ENCODE measurements at places on chromosomes 1 and 21.
A peak's percentile ranks its signal among the peaks of the same experiment; 100 is the strongest.

DNA sequence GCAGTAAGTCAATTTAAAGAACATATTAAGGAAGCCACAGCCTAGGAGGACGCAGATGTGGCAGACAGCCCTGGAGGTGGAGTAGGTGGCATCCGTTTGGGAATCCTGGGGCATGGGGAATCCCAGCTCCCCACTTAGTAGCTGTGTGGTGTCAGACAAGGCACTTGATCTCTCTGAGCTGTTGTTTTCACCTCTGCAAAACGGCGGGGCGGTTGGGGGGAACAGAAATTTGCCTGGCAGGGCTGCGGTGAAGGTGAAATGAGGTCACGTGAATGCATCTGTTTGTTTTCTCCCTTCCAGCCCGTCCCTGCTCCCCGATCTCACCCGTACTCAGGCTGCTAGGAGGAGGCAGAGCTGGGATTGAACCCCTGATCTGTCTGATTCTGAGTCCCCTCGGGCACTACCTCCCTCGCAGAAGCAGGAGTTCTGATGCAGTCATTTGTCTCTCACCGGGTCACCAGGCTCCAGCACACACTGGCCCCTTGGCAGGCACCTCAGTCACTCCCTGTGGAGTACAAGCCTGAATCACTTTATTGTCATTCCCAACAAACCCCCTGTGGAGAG, 2.2 kb upstream of the LAPTM5 start:
- DNase-seq = no peak

- no peak for DNase-seq
Observed at GRCh38 chr1:99180343-99180808, 83.9 kb upstream of the PLPPR4 start.

- no peak for DNase-seq
Observed at GRCh38 chr1:213564215-213564659, 423.5 kb upstream of the PROX1 start.

DNA sequence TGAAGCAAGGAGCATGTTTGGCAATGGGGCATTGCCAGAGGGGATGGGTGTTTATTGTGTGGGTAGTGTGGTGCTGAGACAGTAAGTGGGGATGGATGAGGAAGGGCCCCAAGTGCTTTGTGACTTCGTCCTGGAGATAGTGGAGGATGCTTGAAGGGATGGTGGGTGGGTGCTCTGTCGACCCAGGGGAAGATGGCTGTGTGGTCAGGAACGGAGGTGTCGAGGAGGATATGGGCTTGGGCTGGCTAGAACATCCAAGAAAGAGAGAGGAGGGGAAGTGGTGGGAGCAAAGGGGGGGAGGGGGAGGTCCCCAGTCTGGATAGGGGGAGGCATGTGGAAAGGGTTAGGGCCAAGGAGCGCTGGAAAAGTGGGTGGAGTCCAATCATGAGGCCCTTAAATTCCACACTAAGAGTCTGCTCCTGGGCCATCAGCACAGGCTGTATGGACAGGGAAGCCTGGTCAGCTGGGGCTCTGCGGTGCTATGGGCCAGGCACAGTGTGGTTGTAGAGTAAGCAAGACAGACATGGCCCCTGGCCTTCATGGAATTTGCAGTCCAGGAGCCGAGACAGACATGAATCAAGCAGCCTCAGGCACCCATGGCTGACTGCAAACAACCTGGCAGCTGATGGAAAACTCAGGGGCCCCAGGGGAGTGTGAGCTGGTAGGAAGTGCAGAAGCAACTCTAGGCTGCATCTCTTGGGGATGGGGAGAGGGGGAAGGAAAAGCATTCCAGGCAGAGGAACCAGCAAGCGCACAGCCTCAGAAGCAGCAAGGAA, 36.3 kb downstream of the EDN2 start:
- DNase-seq = no peak

GRCh38 chr21:29433366-29434059, 134.8 kb downstream of the BACH1 start:
- DNase-seq = no peak

- DNase-seq = no peak
Observed at GRCh38 chr1:247114351-247115140, 10.4 kb upstream of the ZNF669 start.

- peak; percentile 60 for DNase-seq
Observed at GRCh38 chr1:116415699-116416533, 42.9 kb downstream of the ATP1A1 start.

DNA sequence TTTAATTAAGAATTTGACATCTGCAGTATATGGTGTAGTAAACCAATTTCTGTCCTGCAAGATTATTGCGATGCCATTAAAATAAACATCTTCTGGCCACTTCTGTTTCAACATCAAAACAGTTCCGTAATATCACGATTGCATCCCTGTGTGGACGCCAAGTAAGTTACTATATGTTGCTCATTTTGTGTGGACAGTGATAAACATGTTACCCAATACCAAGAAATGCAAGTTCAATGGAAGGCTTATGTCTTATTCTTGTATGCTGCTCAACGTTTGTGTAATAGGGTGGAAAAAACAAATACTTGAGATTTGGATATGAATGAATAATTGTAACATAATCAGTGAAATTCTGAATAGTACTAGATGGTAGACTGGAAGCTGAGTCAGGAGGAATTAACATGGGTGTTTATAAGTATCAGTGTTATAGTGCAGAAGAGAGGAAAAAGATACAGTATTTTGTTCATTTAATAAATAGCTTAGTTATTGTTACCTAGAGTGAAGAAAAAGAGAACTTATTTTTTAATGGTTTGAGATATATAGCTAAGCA, 15.2 kb downstream of the TTC3 start:
- DNase-seq = no peak

DNA sequence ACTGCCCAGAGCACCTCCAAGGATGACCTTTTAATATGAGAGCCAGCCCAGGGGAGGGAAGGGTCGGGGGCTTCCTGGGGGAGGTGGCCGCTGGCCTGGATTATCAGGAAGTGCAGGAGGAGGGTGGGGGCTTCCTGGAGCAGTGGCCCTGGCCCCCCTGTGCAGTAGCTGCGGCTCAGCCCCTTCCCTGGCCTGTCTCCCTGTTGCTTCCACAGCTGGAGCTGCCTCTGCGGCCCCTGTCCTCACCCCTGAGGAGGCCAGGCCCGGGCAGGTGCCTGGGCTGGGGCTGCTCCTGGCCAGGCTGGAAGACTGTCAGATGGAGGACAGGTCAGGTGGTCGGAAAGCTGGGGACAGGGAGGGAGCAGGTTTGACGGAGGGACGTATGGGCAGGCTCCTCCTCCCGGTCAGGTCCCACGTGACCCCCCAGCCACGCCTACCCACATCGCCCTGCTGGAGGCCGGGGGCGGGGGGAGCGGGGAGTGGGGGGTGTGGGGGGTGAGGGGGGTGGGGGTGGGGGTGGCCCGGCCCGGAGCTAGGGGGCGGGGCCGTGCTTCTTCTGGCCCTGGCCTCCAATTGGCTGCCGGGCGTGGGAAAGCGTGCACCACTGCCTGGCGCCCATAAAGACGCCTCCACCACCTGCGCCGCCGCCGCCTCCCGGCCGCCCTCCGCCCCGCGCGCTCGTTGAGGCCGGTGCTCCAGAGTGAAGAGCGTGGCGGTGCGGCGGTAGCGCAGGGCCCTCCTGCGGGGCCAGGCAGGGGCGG, 10.2 kb upstream of the TNFRSF14 start:
- DNase-seq = peak; percentile 95

GRCh38 chr21:44043613-44044012, 31.5 kb downstream of the TRAPPC10 start:
- DNase-seq = no peak

DNA sequence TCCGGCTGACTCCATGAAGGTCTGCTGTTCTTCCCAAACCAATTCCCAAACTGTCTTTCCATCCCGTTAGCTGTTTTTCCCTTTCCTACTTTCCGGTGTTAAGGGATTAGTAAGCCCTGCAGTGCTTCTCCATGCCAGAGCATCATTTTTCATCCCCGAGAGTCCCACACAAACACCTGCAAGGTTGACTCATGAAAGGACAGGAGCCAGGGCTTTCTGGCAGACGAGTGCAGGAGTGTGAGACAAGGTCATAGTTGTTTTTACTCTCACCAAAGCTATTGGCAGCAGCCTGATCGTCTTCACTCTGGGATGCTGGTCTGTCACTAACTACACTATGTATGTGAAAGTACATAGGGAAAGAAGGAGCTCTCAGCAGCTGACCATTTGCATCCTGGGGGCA, 10.2 kb upstream of the BECN2 start:
- no peak for DNase-seq

DNA sequence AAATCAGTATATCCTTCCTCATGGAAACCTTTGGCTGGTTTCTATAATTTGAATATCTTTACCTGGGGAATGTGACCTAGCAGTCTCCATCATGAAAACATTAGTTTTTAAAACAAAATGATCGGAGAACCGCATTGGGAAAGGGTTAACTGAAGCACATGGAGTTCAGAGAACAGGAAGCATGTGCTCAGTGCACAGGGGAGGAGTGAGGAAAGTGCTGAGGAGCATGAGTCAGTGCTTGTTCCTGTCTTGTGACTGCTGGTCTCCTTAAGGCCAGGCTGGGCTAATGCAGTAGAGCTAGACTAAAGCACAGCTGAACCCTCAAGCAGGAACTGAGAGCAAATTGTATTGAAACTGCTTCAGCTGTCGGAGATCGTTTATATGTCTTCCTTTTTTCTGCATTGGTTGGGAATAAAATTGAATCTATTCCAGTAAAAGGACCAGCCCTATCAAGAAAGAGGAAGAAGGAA, 5.8 kb downstream of the IFI16 start:
- no peak for DNase-seq

- DNase-seq = no peak
Observed at GRCh38 chr1:191888996-191889622, 269.2 kb upstream of the RGS18 start.

- no peak for DNase-seq
Observed at GRCh38 chr1:31976401-31976800, 37.3 kb upstream of the KHDRBS1 start.

DNA sequence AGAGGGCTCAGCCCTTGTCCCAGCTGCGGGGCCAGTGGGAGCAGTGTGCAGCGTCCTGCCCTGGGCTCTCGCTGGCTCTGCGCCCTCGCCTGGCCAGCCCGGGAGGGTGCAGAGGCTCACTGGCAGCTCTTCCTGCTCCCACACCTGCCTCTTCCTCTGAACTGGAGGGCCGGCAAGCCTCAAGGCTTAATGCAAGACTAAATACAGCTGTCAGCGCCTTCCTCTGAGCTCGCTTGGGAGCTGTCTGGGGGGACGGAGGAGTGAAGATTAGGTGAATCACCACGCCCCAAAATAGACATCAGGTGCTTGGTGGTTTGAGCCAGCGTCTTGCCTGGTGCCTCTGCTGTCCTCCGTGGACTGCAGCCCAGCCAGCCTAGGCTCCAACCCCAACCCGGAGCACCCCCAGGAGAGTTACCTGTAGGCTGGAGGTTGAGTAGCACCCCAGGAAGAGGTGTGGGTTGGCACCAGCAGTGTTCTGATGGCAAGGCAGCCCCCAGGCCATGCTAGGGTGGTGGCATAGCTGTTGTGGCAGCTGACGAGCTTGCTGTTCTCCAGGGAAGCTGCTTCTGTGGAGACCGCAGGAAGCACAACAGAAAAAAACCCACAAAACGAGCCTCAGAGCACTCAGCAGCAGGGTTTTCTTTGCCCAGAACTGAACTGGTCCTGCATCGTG, 36.9 kb downstream of the UMODL1 start:
- no peak for DNase-seq

- DNase-seq = no peak
Observed at GRCh38 chr1:52368383-52369172, 2.6 kb upstream of the CC2D1B start.

- no peak for DNase-seq
Observed at GRCh38 chr1:107529511-107530149, 388.8 kb downstream of the NTNG1 start.

- no peak for DNase-seq
Observed at GRCh38 chr1:226816576-226816975, 53.8 kb upstream of the PSEN2 start.

GRCh38 chr1:42146626-42147320, 6.4 kb upstream of the GUCA2B start:
- DNase-seq = no peak

- DNase-seq = no peak
Observed at GRCh38 chr1:168974611-168975010, 131.9 kb upstream of the ATP1B1 start.

DNA sequence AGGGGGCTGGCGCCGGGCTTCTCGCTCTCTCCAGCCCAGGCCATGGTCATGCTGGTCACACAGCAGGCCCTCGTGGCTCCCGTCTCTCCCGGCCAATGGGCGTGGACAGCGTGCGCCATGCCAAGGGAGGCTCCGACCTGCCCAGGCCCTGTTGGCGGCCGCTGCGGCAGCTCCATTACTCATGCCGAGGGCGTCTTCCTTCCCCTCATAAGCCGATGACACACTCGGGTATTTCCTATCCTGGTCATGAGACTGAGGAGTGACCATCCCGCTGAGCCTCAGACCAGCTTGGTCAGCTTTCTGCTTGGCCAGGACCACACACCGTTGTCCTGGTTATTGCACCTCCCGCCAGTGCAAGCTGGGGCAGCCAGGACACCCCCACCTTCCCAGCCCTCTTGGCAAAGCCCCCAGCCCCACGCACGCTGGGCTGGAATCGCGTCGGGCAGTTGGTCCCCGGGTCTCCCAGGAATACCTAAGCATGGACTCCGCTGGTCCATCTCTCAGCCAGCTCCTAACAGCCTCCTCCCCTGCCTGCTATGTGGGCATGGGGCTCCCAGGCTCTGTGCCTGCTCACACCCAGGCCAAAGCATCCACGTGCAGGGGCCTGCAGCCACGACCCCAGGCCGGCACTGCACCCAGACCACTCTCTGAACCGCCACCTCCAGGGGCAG, 49.8 kb downstream of the ARHGEF16 start:
- peak; percentile 93 for DNase-seq

DNA sequence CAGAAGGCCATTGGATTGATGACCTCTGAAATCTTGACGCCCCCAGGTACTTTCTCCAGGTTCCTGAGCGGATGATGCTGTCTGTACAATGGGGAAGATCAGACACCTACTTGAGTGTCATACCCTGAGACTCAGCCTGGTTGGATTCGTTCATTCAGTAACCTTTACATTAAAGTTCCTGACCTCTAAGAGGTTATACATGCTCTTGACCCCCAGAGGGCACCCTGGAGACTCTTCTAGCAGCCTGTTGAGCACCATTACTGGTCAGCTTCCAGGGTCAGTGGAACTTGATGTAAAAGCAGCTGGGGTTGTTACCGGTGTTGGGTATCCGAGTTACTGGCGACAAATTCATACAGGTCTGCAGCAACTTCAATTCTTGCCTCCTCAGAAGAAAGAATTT, 114.3 kb upstream of the ZNF678 start:
- DNase-seq = no peak

- DNase-seq = no peak
Observed at GRCh38 chr1:95561346-95561745, 327.3 kb downstream of the RWDD3 start.

- peak; percentile 70 for DNase-seq
Observed at GRCh38 chr1:20731057-20731991, 1.2 kb downstream of the SH2D5 start.

DNA sequence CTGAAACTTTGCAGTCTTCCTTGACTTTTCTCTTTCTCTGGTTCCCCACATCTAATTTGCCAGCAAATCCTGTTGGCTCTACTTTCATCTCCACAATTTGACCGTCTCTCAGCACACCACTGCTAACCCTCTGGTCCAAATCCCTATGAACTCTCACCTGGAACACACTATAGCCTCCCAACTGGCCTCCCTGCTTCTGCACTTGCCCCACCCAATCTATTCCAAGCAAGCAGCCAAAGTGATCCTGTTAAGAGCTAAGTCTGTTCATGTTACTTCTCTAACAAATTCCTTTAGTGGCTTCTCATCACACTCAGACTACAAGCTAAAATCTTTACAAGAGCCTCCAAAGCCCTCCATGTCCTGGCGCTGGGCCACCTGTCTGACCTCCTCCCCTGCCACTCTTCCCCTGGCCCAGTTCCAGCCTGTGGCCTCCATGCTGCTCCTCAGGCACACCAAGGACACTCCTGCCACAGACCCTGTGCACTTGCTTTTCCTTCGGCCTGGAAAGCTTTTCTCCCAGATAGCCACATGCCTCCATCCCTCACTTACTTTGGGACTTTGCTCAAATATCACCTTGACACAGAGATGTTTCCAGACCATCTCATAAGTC, 104.1 kb downstream of the DTL start:
- no peak for DNase-seq

All from coronary artery (tissue), 2 donors.